ENCODE measurements at places on chromosomes 16 and 17. TPM values are rescaled to one million over a fixed set of nuclear protein-coding genes. Genes with fewer than 3 reads are reported as not detected.

- no peak for DNase-seq
- peaks cover 25% of the 10 kb centered on the region for H3K36me3 ChIP-seq
- H3K27me3 ChIP-seq: no peaks in the 10 kb centered on the region
- peaks cover 10% of the 10 kb centered on the region for H3K4me1 ChIP-seq
Observed at GRCh38 chr17:47813077-47813476, 8.5 kb downstream of the OSBPL7 start.

DNA sequence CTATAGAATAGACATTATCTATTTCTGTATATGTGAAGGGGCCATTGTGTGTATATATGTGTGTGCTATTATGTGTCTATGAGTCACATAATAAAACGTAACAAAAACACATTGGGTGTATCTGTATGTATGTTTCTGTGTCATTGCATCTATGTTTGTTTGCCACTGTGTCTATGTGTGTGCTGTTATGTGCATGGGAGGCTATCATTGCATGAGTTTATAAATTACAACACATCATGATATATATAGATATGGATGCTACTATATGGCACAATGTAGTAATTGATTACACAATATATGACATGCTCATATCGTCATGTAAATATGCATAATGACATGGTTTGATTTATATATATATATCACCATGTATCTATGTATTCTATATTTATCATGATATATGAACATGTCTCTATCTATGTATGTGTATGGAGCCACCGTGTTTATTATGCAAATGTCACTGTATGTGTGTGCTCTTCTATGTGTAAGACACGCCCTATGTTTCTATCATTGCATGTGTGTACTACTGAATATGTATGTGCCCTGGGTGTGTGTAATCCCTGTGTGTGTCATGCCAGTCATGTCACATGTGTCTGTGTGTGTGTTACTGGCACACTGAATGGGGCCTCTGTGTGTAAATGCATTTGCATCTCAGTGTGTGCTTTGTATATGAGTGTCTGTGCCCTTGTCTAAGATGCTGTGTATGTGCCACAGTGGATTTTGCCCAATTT lies 1.4 kb upstream of the TSPOAP1 start:
- no peak overlapping the region for H3K27ac ChIP-seq
- H3K4me3 ChIP-seq: no peak overlapping the region
- peaks cover 5% of the 10 kb centered on the region for H3K27me3 ChIP-seq
- H3K36me3 ChIP-seq: no peaks in the 10 kb centered on the region
- H3K4me1 ChIP-seq: no peaks in the 10 kb centered on the region

DNA sequence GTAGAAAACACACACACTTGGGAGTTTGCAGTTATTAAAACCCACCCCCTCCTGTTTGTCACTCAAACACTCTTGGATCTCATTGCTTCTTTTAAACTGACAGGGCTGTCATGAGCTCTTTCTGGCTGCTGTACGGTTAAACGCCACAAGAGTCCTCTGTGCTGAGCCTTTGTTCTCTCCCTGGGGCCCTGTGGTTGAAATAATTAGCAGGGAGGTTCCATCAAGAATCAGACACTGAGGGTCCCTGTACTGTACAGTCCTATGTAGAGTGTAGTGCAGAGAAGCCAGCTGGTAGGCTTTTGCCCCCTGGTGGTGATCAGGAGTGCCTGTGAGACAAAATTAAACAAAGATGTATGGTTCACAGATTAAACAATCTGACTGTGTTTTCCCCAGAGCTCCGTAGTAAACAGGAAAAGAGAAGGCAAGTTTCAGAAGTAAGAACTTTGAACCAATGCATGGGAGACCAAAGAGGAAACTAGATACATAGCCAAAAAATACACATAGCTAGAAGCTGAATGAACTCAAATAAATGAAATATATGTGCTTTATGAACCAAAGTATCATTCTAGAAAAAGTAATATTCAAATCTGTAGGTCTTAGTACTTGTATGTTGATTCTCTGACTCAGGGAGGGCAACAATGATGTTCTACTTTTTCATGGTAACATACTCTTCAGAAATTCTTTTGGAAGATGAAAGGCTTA lies 1.4 kb upstream of the SSH2 start:
- peaks cover 17% of the 10 kb centered on the region for H3K4me1 ChIP-seq
- H3K27ac ChIP-seq: no peak overlapping the region
- no peaks in the 10 kb centered on the region for H3K27me3 ChIP-seq
- no peaks in the 10 kb centered on the region for H3K36me3 ChIP-seq
- peak; percentile 83 for DNase-seq

DNA sequence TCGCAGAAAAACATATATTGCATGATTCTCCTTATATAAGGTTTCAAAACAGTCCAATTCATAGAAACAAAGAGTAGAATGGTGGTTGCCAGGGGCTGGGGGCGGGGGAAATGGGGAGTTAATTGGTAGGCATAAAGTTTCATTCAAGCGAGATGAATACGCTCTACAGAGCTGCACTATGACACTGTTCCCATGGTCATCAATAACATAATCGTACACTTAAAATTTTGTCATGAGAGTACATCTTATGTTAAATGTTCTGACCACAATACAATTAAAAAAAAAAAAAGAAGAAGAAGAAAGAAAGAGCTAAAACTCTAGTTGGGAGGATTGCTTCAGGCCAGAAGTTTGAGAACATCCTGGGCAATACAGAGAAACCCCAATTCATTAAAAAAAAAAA lies 5.1 kb downstream of the PIP4K2B start:
- no peaks in the 10 kb centered on the region for H3K27me3 ChIP-seq
- no peak overlapping the region for H3K4me3 ChIP-seq

PRKCB gene
- under 0.01 TPM for total RNA-seq

CASKIN1 gene
- not detected for total RNA-seq

DNA sequence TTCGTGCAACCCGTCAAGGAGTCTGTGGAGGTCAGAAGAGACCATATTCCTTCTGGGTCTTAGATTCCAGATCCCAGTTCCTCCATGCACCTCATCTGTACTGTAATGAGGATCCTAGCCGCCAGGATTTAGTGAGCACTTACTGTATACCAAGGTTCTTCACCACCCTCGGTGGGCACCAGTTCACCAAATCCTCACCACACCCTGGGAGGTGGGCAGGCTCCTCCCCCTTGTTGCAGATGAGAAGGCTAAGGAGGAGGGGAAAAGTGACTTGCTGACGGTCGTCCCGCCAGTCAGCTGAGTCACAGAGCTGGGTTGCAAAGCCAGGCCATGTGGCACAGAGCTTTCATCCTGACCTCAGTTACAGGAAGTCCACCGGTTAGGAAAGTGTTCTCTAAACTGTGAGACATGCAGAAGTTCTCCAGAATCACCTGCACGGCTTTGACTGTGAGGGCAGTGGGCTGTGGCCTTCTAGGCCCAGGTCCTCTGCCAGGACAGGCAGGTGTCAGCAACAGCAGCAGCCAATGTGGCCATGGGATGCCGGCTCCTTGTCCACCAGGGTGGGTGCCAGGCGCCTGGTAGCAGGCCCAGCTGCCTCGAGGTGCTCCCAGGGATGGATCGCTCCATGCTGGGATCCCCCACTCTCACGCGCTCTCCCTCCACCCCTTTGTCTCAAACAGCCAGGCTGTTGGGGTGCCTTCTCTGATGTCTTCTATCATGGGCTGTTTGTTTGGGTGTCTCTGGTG lies 240.3 kb upstream of the GSE1 start:
- no peaks in the 10 kb centered on the region for H3K27me3 ChIP-seq
- H3K4me1 ChIP-seq: peaks cover 48% of the 10 kb centered on the region
- DNase-seq: peak; percentile 97
- H3K36me3 ChIP-seq: no peaks in the 10 kb centered on the region

DNA sequence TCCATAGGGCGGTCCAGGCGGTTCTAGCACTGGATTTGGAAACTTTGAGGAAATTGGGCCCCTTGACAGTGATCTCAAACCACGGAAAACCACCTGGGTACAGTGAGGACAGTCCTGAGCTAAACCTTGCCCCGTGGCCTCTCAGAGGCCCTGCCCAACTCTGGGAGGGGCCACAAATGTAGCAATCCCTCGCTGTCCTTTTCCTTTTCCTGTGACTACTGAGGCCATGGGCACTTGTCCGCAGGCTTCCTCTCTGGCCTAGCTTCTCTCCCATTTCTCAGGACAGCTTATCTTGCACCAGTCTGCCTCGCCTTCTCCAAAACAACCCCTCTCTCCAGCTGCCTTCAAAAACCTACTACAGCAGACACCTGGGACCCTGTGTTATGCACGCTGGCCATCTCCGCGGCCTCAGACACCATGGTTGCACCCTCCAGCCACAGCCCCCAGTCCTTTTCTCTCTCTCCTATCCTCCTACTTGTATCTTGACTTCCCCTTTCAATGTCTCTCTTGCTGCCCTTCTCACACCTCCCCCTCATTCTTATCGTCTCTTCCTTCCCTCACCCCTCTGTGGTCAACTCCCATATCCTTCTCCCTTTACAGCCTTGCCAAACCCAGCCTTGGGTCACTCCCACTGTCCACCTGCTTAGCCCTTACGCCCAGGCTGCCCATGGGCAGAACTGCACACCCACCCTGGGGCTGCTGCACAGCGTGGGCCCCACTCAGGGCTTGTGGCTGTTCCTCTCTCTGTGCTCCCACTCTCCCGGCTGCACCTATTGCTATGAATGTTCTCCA lies 7.6 kb downstream of the SCPEP1 start:
- DNase-seq: no peak
- no peak overlapping the region for H3K4me3 ChIP-seq
- no peak overlapping the region for H3K27ac ChIP-seq
- no peaks in the 10 kb centered on the region for H3K27me3 ChIP-seq
- H3K36me3 ChIP-seq: peaks cover 8% of the 10 kb centered on the region
- no peaks in the 10 kb centered on the region for H3K4me1 ChIP-seq

DNA sequence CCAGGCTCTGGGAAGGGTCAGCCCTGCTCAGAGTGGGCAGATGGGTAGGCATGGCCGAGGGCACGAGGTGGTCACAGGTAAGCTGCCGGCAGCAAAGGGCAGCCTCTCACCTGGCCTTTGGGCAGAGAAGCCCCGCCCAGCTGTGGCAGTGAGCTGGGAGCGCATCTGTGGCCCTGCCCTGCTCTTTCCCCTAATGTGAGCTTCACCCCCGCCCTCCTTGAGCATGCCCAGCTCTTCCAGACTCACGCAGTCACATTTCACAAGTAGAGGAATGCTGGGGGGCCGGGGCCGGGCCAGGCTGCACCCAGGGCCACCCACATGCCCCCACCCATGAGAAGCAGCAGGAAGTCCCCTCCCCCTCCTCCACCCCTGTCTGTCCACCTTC lies 40.7 kb upstream of the SLC38A10 start:
- no peak overlapping the region for H3K27ac ChIP-seq
- no peak for DNase-seq
- peaks cover 17% of the 10 kb centered on the region for H3K27me3 ChIP-seq
- H3K4me3 ChIP-seq: no peak overlapping the region
- no peaks in the 10 kb centered on the region for H3K36me3 ChIP-seq
- no peaks in the 10 kb centered on the region for H3K4me1 ChIP-seq

CPNE7 gene
- total RNA-seq: 21.8 TPM

DNA sequence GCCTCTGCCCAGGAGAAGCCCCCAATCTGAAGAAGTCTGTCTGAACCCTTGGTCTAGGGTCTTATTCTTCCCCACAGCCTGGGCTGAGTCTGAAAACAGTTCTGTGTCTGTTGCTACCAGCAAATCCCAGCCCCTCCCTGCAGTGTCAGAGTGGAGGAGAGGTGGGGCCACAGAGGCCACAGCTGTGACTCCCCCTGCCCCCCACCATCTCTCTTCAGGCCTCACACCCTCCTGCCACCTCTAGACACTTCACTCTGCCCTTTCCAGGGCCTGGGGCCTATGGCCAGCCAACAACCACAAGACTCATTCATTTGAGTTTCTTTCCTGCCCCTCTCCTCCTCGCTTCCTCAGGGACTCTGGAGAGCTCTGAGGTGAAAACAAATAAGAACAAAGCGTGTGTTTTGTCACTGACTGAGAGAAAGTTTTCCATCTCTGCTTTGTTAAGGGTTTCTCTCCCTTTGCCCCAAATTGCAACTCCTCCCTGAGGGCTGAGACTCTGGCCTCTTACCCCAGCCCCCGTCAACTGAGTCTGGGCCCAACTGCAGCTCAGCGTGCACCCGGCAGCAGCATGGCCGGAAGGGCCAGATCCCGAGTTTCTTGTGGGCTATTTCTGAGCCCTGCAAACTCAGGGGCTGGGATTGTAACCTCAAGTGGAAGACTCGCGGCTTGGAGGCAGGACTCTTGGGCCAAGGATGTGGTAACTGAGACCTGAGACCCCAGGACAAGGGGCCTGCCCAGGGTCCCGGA lies 13.2 kb downstream of the C17orf50 start:
- DNase-seq: peak; percentile 84
- no peak overlapping the region for H3K4me3 ChIP-seq
- H3K27ac ChIP-seq: no peak overlapping the region
- H3K36me3 ChIP-seq: no peaks in the 10 kb centered on the region
- H3K27me3 ChIP-seq: peaks cover 5% of the 10 kb centered on the region

PRCD gene
- total RNA-seq: 5.3 TPM

ATF7IP2 gene
- 8.0 TPM for total RNA-seq

- H3K4me3 ChIP-seq: peak overlapping the region; percentile 60
- no peaks in the 10 kb centered on the region for H3K36me3 ChIP-seq
- DNase-seq: peak; percentile 96
- H3K27me3 ChIP-seq: no peaks in the 10 kb centered on the region
Observed at GRCh38 chr16:84832488-84833143, 12.8 kb downstream of the CRISPLD2 start.

DNA sequence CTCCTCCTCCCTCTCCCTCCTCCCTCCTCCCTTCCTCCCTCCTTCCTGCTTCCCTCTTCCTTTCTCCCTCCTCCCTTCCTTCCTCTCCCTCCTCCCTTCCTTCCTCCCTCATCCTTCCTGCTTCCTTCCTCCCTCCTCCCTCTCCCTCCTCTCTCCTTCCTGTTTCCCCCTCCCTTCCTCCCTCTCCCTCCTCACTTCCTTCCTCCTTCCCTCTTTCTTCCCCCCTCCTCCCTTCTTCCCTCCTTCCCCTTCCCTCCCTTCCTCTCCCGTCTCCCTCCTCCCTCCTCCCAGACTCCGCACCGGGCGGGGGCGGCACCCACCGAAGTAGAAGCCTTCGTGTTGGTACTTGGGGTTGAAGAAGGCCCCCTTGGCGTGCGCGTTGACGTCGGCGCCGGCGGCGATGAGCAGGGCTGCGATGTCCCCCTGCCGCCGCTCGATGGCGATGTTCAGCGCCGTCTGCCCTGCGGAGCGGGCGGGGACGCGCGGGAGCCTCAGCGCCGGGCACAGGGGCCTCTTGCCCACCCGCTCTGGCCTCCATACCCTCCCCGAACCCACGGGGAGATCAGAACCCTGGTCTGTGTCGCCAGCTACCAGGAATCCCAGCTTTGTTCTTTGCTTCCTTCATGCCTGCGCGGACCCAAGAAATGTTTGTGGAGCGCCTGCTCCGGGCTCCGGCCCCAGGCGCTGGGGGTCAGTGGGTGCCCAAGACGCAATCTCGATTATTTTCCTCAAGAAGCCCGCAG lies 22.2 kb downstream of the TRPV3 start:
- no peaks in the 10 kb centered on the region for H3K36me3 ChIP-seq
- H3K4me1 ChIP-seq: peaks cover 4% of the 10 kb centered on the region
- H3K4me3 ChIP-seq: peak overlapping the region; percentile 78
- no peaks in the 10 kb centered on the region for H3K27me3 ChIP-seq
- peak overlapping the region; percentile 28 for H3K27ac ChIP-seq
- DNase-seq: peak; percentile 99

Data from osteoblast (primary cell).